CD4-positive, alpha-beta T cell treated with Interleukin-15 for 4 hours (primary cell): ENCODE measurements at places on chromosomes 4 and X.
A peak's percentile ranks its signal among the peaks of the same experiment; 100 is the strongest.

DNA sequence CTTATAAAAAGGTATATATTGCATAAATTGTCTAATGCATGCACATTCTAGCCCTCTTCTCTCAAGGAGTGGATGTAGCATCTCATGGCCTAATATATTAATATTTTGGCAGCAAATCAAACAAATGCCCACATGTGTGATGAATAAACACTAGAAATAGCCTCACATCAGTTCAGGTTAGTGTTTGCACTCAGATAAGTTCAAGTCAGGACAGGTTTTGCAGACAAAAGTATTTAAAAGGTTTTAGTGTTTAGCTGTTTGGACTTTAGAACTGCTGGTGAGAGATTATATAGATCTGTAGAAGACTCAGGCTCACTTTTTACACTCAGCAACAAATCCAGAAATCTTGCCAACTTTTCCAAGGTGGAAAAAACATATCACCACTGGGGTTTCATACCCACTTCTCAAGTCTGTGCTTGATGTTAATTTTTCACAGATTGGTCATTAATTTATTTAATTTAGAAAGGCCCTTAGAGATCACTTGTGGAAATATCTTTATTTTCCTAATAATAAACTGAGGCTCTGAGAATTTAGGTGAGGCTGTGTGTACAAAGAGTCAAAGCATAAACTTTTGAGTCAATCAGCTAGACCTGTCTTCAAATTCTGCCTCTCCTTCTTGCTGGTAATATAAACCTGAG is 362.6 kb downstream of the GASK1B start:
- DNase-seq: no peak

GRCh38 chr4:158042591-158043030 is 130.2 kb downstream of the GASK1B start:
- no peak for DNase-seq

DNA sequence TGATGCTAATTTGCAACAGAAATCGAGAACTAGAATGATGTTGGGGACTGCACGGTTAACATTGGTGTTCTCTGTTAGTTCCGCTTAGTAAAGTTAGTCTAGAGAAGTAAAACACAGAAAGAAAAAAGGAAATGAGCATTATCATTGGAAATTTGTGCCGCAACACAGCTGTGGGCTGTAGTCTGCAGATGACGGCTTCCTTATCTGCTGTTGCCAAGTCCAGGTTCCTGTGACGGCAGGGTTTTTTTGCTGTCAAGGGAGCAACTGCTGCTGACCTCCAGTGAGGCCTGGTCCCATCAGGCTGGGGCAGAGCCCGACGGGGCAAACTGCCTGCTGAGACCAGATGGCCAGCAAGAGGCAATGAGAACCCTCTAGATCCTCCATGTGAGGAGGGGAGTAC is 38.9 kb upstream of the PHEX start:
- no peak for DNase-seq

GRCh38 chr4:76879731-76880364 is 18.1 kb downstream of the SOWAHB start:
- no peak for DNase-seq

- no peak for DNase-seq
Measured at GRCh38 chrX:11185861-11186260, 74.7 kb downstream of the HCCS start.

DNA sequence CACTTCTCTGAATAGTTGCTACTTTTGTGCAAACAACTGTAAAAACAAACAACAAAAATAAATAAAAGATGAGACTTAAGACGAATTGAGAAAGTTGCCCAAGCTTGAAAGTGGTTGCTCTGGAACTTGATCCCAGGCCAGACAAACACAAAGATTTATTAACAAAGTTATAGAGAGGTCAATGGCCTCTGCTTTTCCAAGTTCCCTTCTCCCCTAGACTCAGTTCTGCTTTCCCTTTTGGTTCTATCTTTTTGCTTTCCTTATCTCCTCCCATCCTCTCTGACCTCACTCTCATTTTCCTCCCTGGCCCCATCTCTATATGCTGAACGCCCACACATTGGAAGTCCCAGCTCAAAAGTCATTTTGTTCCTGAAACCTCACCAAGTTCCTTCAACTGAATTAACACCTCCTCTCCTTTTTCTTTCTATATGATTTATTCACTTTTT is 82.7 kb downstream of the MXRA5 start:
- no peak for DNase-seq

- DNase-seq: no peak
Measured at GRCh38 chrX:11665168-11666111, at the start of gene ARHGAP6. ARHGAP6 (minus strand) TSS chrX:11665920; CDS start chrX:11664828, 1,092 bp downstream.

DNA sequence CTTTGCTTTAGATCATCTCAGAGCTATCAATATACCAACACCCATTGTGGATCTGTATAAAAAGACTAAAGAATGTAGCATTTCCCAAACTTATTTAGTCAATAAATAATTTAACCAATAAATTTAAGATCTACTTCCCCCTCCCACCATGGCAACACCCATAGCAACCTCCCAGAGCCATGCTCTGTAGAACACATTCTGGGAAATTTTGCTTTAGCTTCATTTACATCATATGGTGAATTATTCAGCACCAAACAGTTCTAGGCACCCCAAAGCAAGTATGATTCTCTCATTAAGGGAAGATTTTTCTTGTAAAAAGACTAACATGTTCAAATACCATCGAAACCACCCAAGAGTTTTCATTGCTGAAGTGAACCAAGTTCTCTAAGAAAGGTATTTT is 80.5 kb upstream of the GPR34 start:
- DNase-seq: no peak

DNA sequence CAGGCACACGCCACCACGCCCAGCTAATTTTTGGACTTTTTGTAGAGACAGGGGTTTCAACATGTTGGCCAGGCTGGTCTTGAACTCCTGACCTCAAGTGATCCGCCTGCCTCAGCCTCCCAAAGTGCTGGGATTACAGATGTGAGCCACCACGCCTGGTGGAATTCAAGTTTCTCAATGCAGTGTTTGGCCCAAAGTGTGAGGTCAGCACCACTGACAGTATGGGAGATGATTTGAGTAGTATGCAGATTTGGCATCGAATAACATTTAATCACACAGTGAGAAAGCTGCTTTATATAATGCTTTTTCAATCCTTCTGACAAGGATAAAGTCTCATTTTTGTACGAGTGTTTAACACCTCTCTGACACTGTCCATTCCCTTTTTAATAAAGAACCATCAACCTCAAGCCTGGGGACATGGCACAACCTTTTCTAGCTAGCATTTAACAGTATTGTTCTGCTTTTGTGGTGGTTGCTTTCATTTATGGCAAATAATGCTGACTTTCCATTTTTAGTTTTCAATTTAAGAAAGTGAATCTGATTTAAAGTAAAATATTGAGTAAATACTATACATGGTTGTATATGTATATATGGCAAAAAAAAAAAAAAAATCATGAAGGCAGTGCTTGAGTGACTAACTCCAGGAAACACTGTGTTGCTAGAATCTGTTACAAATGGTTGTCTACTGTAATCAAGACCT is 4.3 kb upstream of the NSUN7 start:
- DNase-seq: no peak

DNA sequence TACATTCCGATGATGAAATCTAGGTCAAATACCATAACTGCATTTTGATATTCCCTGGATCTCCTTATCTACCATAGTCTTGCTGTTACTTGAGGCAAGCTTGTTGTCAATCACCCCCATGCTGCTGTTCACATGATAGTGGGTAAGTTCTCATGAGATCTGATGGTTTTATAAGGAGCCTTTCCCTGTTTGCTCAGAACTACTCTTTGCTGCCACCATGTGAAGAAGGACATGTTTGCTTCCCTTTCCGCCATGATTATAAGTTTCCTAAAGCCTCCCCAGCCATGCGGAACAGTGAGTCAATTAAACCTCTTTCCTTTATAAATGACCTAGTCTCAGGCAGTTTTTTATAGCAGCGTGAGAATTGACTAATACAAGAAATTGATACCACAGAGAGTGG is 432.0 kb downstream of the GLUD2 start:
- DNase-seq: no peak

DNA sequence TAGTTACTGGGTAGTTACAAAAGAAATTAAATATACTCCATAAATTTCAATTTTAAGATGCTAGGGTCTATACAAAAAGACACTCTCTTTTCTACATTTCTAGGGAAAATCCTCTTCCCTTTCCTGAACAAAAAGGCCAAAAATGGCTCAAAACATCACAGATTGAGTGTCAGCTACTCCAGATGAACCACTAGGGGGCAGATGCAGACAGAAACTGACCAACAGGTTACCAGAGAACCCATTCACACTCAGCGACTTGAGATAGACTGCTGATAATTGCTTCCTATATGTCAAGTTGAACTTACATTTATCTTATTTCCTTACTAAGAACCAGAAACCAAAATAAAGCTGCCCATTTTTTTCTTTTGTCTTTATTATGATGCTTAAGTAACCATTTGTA is 83.4 kb upstream of the MID1IP1 start:
- no peak for DNase-seq

GRCh38 chr4:15413010-15413622 is 14.7 kb upstream of the C1QTNF7 start:
- no peak for DNase-seq

DNA sequence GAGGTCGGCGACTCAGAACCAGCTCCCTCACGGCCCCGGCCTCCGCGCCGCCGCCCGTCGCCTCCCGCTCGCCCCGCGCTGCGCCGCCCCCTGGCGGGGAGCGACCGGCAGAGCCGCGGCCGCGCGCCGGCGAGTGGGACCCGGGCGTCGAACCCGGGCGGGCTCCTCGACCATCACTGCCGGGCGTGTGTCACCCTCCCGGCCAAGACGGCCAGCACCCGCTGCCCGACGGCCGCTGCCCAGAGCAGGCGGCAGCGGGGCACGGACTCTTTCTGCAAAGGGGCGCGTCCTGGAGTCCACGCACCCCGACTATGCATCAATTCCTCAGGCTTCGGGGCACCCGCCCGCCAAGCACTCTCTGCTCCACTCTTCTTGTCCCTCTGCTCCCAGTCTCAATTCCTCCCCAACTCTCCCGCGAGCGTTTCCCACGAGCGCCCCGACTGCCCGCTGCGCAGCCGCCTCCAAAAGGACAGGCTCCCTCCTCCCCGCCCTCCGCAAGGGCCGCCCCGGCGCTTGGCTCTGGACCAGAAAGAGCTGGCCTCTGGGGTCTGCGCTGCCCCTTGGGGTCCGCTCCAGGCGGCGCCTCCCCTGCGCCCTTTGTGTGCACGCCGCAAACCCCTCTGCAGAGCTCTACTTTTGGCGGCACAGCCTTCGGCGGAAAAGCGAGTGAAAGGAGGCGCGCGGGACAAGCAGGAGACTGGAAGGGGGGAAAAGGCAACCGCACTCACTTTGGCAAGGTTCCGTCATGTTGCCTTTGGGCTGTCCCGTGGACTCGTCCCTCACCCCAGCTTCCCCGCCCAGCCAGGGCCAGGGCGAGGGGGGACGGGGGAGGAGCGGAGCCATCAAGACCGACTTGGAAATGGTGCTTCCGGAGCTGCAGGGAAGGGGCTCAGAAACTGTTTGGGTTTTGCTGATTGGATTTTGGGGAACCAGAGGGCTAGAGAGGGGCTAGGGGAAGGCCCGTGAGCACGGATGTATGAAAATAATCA is 1.0 kb downstream of the PDE5A start:
- DNase-seq: peak; percentile 45
